ENCODE measurements at places on chromosomes 4 and X. TPM values are rescaled to one million over a fixed set of nuclear protein-coding genes. Genes with fewer than 3 reads are reported as not detected.

The CENPVL1 gene
- total RNA-seq = 2.0 TPM

The NPY5R gene
- 11.8 TPM for total RNA-seq

The TRPC5OS gene
- 0.10 TPM for total RNA-seq

The EFHC2 gene
- 3.7 TPM for total RNA-seq

The CENPC gene
- total RNA-seq = 35.1 TPM

The UGT2A1 gene
- total RNA-seq = not detected

The CXorf58 gene
- total RNA-seq = 0.11 TPM

The FAM47A gene
- not detected for total RNA-seq

The GYG2 gene
- total RNA-seq = 26.1 TPM

The ARAP2 gene
- total RNA-seq = 95.8 TPM

The MAGEA8 gene
- total RNA-seq = not detected

The IL1RAPL1 gene
- total RNA-seq = 24.5 TPM

The VCX3A gene
- total RNA-seq = 0.33 TPM

The HTT-AS gene
- not detected for total RNA-seq

The CXorf49 gene
- 0.88 TPM for total RNA-seq

Measured in spinal cord (tissue), 10 donors.